ENCODE measurements at places on chromosomes 16 and 17. TPM values are rescaled to one million over a fixed set of nuclear protein-coding genes. Genes with fewer than 3 reads are reported as not detected.

The TBC1D3H gene
- total RNA-seq = not detected

The PRSS33 gene
- not detected for total RNA-seq

The KRTAP9-4 gene
- not detected for total RNA-seq

The NACA2 gene
- total RNA-seq = not detected

The ZSCAN10 gene
- total RNA-seq = 0.26 TPM

The MARCHF10 gene
- total RNA-seq = 0.42 TPM

The SP6 gene
- total RNA-seq = 0.16 TPM

The CBFA2T3 gene
- 1.5 TPM for total RNA-seq

The AANAT gene
- total RNA-seq = not detected

The MPDU1 gene
- total RNA-seq = 31.8 TPM

The ZNF750 gene
- total RNA-seq = not detected

The TBC1D3G gene
- not detected for total RNA-seq

The KCNAB3 gene
- 16.1 TPM for total RNA-seq

The CDH5 gene
- total RNA-seq = not detected
